NCI-H748 treated with DMSO at 0.1 percent for 48 hours (cell line): ENCODE measurements at places on chromosomes 3 and 15.

DNA sequence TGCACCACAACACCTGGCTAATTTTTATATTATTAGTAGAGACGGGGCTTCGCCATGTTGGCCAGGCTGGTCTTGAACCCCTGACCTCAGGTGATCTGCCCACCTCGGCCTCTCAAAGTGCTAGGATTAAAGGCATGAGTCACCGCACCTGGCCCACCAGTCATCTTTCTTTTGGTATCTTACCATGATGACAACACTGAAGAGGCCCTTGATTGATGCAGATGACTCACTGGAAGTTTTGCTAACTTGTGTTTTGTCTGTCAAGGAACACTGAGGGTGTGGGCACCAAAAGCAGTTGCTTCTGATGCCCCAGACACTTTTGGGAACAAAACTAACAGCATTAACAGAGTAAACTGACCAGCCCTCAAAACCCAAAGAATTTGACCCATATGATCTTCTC lies 88.3 kb downstream of the MYO5A start:
- no peak for DNase-seq

- DNase-seq, result peak; percentile 40
Observed at GRCh38 chr15:31435261-31435911, 108.8 kb downstream of the KLF13 start.

DNA sequence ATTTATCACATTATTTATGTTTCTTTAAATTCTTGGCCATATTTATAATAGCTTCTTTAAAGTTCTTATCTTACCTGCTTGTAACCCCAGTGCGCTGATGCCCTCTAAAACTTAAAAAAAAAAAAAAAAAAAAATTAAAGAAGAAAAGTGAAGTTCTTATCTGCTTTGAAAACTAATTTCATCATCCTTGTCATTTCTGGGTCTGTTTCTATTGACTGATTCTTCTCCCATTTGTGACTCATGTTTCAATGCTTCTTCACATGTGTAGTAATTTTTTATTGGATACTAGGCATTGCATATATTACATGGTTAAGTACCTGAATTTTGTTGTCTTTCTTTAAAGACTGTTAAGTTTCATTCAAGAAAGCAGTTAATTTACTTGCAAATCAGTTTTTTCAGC lies 3.4 kb upstream of the SEC22A start:
- DNase-seq, result no peak

GRCh38 chr3:502486-502885 lies 305.9 kb downstream of the CHL1 start:
- DNase-seq, result no peak

DNA sequence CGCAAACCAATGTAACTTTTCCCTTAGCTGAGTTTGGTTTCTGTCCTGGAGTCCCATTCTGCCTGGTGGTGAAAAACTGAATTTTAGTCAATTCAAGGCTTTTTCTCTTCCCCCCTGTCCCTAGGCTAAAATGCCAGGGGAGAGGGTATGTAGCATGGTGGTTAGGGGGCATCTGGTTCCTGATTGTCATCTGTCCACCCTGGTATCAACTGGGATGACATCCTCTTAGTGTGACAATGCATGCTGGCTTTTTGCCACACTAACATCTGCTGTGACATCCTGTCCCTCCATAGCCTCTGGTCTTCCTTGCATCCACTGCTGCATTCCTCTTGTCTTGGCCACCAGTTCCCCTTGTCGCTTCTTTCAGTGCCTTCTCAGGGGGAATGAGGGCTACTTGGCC lies 73.7 kb downstream of the ABHD5 start:
- DNase-seq, result no peak

GRCh38 chr15:65819563-65819960 lies 27.5 kb upstream of the DENND4A start:
- peak; percentile 49 for DNase-seq

- DNase-seq, result no peak
Observed at GRCh38 chr3:157832588-157832987, 273.6 kb downstream of the SHOX2 start.

GRCh38 chr3:69880069-69880640 lies 119.4 kb upstream of the SAMMSON start:
- DNase-seq, result no peak

DNA sequence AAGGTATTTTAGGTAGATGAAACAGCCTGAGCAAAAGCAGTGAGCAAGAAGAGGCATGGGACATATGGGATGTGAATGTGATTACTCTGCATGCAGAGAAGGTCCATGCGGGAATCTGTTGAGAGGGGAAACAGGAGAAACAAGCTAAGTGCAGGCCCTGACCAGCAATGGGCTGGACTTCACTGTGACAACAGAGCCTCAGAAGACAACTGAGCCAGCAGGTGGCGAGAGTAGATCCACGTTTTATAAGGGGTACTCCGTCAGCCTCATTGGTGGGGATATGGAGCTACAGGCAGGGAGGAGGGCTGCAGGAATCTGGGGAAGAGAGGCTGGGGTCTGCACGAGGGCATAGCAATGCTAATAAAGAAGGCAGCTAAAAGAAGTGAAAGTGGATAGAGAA lies 405.9 kb upstream of the LMCD1 start:
- no peak for DNase-seq

- no peak for DNase-seq
Observed at GRCh38 chr3:27669591-27669990, 52.5 kb downstream of the EOMES start.

- DNase-seq, result no peak
Observed at GRCh38 chr3:47612879-47613278, 34.2 kb upstream of the CSPG5 start.

- no peak for DNase-seq
Observed at GRCh38 chr3:15023719-15024118, 41.4 kb downstream of the MRPS25 start.

DNA sequence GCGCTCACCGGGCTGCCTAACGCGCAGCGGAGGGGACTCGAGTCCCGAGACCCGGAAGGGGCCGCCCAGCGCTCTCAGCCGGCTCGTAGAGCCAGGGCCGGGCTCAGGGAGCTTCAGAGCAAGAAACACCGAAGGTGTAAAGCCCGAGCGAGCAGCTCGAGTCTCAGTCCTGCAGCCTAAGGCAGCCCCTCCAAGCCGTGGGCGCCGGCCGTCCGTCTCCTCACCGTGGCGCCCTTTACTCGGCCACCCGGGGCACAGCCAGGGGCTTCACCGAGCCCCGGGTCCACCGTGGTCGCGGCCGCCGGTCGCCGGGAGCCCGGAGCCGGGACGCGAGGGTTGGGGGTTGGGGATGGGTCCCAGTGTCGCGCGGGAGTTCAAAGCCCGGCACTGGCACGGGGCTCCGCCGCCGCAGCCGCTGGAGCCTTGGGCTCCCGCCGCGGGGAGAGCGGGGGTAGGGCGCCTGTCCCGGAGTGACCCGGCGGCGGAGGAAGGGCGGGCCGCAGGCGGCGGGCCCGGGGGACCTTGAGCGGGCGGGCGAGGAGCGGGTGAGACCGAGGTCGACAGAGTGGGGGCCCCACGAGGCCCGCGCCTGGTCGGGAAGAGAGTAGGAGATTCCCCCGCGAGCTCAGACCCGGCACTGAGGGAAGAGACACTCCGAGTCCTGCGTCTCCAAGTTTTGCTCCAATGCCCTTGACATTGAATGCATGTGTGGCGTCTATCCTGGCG lies 26.9 kb upstream of the THRB start:
- no peak for DNase-seq

DNA sequence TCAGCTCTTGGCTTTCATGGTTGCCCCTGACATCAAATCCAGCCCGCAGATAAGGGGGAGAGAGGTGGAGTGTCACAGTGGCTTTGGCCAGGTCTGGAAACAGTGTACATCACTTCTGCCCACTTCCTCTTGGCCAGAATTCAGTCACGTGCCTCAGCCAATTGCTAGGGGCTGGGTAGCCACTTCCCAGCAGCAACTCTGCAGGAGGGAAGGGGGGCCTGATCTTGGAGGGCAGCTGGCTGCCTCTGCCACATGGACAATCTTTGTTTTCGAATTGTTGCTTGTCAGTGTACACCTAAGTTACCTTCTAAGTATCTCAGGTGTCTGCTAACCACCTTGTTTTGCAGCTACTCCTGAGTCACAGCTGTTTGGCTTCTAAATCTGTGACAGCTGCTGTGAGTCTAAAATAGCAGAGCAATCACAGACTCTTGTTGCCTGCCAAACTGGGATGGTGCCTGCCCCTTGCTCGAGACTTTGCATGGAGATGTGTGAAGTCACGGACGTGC lies 41.0 kb upstream of the LIMD1 start:
- no peak for DNase-seq

DNA sequence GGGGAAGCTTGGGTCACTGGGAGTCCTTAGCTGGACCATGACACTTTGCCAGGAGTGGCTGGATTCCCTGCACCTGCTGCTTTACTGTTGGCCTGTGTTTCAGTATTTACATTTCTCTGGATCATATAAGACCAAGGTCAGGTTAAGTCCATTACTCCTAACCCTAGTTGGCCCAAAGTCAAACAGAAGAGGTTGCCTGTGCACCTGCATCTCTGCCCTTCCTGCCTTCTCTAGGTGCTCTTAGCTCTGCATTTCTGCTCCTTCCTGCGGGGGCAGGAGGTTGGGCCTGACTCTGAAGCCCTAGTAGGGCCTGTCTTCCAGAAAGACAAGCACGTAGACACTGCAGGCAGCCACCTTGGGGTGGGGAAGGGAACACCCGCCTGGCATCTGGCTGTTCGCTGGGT lies 124.3 kb downstream of the RPLP1 start:
- peak; percentile 30 for DNase-seq

- DNase-seq, result peak; percentile 48
Observed at GRCh38 chr3:189353988-189354889, 182.5 kb downstream of the TPRG1 start.

GRCh38 chr15:25058080-25058785 lies 103.4 kb downstream of the SNRPN start:
- DNase-seq, result no peak

GRCh38 chr3:41097896-41098496 lies 101.3 kb upstream of the CTNNB1 start:
- DNase-seq, result no peak
